ENCODE measurements at places on chromosomes 1 and 21.

GRCh38 chr1:233459470-233459945, 132.0 kb downstream of the MAP3K21 start:
- DNase-seq, result no peak

- no peak for DNase-seq
Measured at GRCh38 chr1:100423832-100424337, 71.6 kb downstream of the CDC14A start.

GRCh38 chr1:30377230-30378002, 346.0 kb downstream of the MATN1 start:
- DNase-seq, result no peak

DNA sequence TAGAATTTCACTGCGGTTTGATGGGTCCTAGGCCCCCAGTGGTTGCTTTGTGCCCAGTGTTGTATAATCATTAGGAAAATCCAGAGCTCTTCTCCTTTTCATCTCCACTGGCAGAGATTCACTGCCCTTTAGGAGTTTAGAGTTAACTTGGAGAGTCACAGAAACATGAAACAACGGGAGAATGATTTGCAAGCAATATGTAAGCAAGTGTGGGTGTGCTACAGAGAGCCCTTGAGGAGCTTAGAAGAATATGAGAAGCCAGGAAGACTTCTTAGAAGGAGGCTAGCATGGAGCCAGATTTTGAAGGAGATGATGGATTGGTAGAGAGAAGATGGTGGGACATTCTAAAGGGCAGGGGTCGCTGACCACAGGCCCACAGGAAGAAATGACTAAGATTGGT, 327.3 kb downstream of the ZNF326 start:
- no peak for DNase-seq

DNA sequence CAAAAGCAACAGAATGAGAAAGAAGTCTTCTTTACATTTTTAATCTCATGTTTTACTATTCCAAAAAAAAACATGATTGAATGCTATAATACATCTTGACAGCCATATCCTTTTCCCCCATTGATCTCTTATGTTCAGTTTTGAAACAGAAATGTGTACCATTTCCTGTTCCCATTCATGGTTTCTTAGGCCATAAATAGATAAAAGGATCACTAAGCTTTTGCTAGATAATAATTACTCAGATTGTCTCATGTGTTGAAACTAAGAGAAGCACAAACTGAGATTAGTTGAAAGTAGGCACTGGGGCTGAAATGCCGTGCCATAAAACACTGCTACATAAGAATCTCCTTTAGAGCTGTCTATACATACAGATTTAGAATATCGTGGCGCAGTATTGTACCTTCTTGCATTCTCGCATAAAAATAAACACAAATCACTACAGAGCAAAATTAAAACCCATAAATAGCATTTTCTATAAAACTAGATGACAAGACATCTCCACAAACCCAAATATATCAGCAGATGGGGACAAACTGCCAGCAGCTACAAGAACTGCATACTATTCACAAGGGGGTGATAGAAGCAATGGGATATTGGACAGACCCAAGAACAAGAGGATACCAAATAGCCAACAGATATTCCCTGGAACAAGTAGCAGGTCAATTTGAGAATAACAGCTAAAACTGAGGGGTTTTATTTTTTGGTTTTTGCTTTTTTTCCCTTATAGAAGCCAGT, 405.3 kb upstream of the PRMT6 start:
- DNase-seq, result no peak

GRCh38 chr1:183472488-183473216, at the start of gene SMG7:
SMG7 (plus strand) TSS chr1:183472499; CDS start chr1:183472621, 122 bp downstream.
- DNase-seq, result no peak

DNA sequence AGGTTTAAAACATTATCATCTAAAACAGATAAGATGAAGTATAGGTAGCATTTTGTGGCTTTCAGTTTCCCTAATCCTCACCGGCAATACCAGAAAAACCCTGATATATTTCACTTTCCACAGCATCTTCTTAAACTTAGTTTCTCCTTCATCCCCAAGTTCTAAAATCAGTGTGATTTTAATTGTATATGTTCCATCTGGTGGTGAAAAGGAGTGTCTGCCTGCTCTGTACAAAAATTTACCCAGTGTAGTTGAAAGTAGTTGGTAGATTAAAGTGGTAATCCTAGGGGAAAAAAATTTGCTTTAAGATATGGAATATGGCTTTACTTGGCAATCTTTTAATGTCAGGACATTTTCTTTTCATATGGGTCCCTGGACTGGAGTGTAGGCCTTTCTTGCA, 74.3 kb downstream of the CEP350 start:
- DNase-seq, result no peak

GRCh38 chr1:4700801-4701200, 46.4 kb downstream of the AJAP1 start:
- no peak for DNase-seq

- DNase-seq, result peak; percentile 77
Measured at GRCh38 chr1:3307359-3307758, 147.1 kb upstream of the ARHGEF16 start.

GRCh38 chr1:236009191-236009590, 55.7 kb downstream of the NID1 start:
- DNase-seq, result no peak

DNA sequence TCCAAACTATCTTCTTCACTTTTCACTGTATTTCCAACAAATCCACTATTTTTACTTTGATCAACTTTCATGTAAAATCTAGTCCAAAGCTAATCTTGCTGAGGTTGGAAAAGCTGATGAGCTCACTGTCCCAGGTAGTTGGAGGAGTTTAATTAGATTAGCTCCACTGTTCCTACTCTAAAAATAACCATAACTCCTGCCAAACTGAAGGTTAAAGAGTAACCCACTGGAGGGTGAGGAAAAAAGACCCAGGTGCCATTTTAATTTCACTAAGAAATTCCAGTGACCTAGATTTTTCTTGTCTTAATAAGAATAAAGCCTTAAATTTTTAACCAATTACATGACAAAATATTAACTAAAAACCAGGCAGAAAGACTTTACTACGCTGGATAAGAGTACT, 15.3 kb downstream of the DCAF8 start:
- no peak for DNase-seq

- DNase-seq, result no peak
Measured at GRCh38 chr1:92087542-92087941, 7.4 kb downstream of the BTBD8 start.

GRCh38 chr1:42929434-42930177, 29.1 kb downstream of the SLC2A1 start:
- no peak for DNase-seq

DNA sequence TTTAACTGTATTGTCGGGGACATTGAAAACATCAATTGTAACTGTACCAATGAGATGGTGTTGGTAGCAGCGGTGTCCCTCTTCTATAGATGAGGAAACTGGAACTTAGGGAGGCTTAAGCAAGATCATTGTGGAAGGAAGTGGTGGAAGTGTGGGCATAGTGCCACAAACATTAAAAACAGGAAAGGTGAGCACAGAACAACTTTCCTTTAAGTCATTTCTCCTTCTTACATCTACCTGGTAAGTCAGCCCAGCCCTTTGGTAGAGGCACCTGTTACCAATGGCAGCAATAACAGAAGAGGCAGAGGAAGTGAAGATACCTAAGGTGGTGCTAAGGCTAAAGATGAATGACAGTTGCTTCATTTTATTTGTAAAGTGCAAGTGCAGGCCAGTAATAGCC, 12.0 kb upstream of the CTSS start:
- no peak for DNase-seq

DNA sequence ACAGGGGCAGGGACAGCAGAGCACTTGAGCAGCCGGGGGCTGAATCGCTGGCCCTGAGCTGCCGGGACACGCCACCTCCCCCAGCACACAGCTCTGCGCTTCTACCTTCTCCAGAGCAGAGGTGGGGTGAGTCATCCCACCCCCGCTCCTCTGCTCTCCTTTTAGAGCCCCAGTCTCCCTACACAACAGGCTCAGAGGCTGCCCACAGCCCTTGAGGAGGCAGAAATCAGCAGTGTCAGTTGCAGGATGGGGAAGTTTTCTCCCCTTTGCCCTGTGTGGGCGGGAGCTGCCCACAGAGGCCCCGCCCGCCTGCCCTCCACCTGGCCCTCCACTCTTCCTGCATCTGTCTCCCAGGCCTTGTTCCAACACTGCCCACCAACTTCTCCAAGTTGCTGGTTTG, 94.6 kb downstream of the STUM start:
- no peak for DNase-seq

- no peak for DNase-seq
Measured at GRCh38 chr1:40045766-40046165, 5.2 kb downstream of the CAP1 start.

DNA sequence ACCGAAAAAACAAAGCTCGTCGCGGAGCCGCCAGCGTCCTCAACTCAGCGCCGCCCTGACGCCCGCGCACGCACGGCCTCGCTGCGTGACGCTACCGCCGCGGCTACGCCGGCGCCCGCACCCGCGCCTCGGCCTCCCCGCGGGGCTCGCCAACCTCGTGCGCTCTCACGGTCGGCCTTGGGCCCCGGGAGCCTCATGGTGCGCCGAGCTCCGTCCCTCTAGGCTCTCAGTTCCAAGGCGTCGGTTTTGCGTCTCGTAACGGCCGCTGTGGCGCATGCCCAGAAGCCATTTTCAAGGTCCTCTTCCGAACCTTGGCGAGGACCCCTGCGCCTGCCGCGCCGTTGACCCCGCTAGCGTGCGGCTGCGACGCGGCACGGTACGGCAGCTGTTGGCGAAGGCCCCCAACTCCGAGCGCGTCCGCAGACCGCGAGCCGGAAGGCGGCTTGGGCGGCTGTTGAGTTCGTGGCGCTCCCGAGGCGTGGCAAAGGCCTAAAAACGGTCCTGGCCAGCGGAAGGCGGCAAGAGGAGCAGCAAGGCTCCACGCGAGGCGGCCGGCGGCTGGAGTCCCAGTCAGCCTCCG, at the start of gene HENMT1:
Gene HENMT1 (minus strand): TSS at position 64 of the 580 bp plus-strand sequence. CDS start 1,209 bp downstream, outside the sequence.
- DNase-seq, result no peak

DNA sequence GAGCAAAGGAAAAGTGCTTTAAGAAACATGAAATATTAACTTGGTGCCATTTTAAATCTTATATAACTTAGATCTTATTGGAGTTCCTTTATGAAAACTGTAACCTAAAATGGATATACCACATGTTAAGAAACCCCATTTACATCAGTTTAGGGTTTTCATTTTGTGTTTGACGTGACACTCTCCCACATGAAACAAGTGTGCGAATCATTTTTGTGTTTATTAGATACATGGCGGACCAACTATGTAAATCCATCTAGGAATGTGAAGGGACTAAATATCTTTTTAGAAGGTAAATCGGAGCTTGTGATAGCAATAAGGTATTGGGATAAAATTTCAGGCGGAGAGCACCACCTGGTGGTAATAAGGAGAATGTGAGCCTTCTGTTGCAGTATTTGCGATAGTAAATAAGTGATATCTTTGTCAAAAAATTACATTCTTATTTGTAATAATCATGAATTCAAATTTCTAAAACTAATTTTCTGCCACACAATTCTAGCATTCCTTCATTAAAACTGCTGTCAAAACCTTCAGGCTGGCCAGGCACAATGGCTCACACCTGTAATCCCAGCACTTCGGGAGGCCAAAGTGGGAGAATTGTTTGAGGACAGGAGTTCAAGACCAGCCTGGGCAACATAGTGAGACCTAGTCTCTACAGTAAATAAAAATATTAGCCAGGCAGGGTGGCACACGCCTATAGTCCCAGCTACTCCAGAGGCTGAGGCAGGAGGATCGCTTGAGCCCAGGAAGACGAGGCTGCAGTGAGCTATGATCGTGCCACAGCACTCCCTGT, 31.3 kb downstream of the SMAP2 start:
- peak; percentile 52 for DNase-seq

GRCh38 chr1:197961449-197961848, 44.3 kb downstream of the LHX9 start:
- DNase-seq, result no peak

DNA sequence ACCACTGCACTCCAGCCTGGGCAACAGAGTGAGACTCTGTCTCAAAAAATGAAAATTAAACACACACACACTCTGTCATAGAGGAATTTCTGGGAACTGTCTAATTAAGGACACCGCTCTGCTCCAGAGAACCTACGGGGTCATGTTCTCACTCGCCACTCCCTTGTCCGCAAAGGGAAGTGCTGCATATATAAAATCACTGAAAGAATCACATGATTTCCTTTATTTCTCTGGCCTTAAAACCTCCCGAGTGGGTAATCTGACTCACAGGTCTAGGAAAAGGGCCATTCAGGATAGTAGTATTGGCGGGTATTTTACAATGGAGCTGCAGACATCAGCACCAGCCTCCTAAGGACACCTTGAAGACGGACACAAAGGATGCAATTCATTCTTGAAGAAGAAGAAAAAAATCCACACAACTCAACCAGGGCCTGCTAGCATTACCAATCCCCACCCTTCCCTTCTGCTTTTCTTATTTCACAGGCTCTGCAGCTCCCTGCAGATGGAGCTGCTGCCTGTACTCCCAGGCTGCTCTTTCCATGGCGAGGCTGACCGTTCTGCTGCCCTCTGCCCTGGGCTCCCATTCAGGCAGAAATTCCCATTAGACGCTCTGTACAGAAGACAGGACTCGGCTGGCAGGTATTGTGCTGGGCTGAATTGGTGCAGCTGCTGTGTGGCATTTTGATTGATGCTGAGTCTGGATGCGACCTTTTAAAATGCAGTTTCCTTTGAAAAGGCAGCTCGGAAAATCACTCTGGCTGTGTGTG, 53.3 kb upstream of the FAM89A start:
- DNase-seq, result no peak

DNA sequence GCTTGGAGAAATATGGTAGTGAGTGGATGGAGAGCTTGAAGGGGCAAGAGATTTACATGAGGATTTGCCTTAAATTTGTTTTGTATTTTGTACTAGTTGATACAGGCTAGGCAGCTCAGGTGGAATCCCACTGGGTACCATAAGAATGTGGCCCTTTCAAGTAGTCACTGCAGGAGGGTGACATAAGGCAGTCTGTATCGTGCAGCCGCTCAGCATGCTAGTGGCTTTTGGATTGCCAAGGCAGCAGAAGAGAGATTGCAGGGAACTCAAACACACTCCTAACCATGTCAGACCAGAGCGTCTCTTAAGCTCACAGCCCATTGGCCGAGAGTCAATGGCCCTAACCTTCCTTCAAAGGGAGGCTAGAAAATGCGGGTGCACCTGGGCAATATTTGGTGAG, 420.0 kb downstream of the ADGRL2 start:
- no peak for DNase-seq

DNA sequence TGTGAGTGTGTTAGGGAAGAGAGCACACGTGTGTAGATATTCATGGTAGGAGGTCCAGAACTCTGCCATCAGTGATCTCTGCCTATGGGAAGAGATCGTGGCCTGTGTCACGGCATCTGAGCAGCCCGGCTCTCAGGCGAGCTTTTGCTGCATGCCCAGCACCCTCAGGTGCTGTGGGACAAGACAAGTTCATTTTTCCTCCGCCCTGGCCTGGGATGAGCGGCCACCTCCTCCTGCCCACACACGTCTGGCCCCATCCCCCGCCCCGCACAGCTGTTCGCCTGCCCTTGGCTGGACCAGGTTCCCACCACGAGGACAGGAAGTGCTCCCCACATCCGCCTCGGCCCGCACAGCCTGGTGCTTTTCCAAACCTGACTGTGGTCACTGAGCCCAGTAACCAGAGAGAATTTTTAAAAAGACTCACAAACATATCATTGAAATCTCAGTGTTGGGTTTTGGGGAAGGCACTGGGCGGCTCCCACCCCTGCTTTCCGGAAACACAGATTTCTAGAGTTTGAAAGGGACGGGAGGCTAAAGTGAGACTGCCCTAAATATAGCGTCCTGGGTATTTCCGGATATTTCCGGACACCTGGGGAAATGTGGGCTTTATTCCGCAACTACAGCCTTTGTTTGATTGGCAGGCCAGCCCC, 18.0 kb downstream of the BMP8A start:
- DNase-seq, result peak; percentile 31

GRCh38 chr1:58786927-58787245, 3.0 kb upstream of the JUN start:
- DNase-seq, result no peak

All from RCC 7860 (cell line).